Stimulated activated CD4-positive, alpha-beta T cell treated with anti-CD3 and anti-CD28 coated beads, Interleukin-15, amount 100 ng/mL, for 1 hour (primary cell): ENCODE measurements at places on chromosomes 11 and 22.

DNA sequence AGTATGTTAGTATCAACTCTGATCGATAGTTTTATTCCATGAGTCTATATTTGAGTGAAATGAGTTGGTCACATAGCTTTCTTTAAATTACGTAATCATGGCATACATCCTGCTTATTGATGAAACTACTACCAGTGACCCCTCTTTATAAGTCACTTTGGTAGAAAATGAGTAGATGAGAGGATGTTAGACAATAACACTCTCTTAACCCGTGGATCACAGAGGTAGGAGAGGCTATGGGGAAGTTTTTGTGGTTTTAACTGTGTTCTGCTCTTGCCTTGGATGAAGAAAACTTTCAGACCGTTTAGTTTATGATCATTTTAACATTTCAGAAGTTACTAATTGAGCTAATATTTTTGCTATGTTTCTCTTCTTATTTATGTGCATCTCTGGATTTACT is 34.0 kb downstream of the TBCEL start:
- no peak for DNase-seq

- DNase-seq, result no peak
Measured at GRCh38 chr11:10742460-10743208, 8.4 kb upstream of the CTR9 start.

DNA sequence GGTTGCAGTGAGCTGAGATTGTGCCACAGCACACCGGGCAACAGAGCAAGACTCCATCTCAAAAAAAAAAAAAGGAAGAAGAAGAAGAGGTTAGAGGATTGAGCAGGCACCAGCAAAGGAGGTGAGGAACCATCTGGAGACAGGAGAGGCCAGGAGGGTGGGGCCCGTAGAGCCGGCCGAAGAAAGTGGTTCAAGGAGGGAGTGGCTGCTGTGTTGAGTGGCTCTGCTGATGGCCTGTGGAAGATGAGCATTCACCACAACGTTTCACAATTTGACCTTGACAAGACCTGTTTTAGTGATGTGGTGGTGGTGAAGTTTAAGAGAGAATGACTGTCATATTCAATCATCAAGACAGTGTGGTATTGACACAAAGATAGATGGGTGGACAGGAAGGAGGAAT is 6.8 kb upstream of the CTSD start:
- no peak for DNase-seq

GRCh38 chr11:68803766-68804165 is 38.0 kb downstream of the CPT1A start:
- no peak for DNase-seq

DNA sequence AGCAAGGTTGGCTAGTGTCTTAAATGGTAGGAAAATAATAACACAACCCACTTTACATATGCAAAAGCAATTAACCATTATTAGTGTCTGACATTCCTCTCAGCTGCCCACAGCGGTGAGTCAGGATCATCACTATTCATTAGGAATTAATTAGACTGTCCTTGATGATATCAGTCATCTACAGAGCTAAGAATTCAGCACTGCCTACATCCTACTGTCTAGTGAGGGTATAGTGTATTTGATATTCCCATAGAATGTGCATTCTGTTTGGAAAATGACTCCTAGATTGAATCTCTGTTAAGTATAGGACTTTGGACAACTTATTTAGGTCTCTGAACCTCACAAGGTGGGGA is 82.2 kb downstream of the TEAD1 start:
- DNase-seq, result no peak

- DNase-seq, result no peak
Measured at GRCh38 chr22:19580291-19580890, 56.2 kb upstream of the CLDN5 start.
